Caco-2 (cell line): ENCODE measurements at places on chromosomes 6 and 20.

DNA sequence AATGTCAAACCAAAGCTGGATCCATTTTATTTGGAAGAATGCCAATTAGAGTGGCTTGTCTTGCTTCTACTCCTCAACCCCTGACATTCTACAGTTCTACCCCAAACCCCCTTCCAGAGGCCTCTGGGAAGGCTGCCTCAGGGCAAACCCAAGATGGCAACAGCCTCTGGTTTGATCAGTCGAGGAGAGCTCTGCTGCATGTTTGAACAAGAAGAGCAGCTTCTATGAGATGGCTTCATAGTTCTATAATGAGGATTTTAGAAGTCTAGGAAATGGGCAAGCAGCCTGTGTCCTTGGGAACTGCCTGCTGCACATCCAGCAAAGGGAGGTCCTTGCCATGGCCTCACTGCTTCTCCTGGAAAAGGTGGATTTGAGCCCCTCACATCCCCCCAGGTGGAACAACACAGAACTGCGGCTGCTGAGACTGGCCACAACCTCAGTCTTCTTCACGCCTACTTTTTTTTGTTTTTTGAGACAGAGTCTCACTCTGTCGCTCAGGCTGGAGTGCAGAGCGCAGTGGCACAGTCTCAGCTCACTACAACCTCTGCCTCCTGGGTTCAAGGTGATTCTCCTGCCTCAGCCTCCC is 37.9 kb downstream of the ZC3H12D start:
- DNase-seq, result no peak

- DNase-seq, result no peak
These were observed 983.5 kb upstream of the FLRT3 start for GRCh38 chr20:15320941-15321340.

- DNase-seq, result no peak
These were observed 111.8 kb upstream of the EXOC2 start for GRCh38 chr6:804771-805170.

DNA sequence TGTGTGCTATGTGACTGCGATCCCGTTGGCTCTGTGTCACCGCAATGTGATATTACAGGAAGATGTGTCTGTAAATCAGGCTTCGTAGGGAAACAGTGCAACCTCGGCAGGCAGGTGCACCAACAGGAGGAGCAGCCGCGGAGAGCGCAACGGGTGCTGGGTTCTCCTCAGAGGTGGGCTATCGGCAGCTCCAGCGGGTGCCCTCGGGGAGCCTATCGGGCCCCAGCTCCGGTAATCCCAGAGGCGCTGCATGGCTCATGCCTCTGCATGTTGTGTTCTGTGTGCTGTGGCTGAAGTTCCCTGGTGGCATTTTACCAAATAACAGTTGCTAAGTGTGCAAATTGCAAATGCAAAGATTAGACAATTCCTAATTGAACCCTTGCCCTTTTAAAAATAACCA is 409.9 kb downstream of the LAMA2 start:
- no peak for DNase-seq

- DNase-seq, result no peak
These were observed 468.5 kb downstream of the KIF16B start for GRCh38 chr20:16104783-16105182.

DNA sequence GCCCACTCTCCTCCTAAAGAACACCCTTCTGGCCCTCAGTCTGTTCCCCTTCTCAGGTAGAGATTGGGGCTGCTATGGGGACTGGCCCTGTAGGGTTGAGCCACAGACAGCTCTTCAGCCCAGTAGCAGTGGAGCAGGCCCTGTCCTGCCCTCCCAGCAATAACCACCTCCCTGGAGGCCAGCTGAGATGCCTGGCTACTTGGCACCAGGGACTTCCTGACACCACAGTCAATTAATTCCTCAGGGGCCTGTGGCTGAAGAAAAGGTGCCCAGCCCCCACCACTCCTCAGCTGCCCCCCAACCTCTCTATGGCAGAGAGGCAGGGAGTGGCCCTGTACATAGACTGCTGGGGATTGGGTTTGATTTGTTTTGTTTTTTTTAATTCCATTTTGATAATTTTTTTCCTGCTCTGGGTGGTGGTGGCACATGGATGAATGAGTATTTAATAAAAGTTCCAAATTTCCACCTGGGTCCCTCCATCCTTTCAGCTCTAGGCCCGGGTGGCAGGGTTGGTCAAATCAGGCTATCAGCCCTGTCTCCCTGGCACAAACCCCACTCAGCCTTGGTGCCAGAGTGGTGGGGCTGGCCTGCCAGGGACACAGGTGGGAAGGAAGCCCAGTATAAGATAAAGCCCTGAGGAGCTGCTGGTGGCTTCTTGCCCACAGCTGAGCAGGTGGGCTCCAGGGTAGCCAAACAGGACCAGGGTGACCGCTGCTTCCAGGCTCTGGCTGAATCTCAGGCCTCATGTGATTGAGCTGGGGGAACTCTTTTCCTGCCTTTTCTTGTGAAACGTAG is 1.9 kb upstream of the DEF6 start:
- DNase-seq, result no peak

GRCh38 chr6:28377879-28378278 is 21.7 kb downstream of the ZSCAN12 start:
- DNase-seq, result no peak
